GM23338 (cell line): ENCODE measurements at places on chromosomes 2 and 18. TPM values are rescaled to one million over a fixed set of nuclear protein-coding genes. Genes with fewer than 3 reads are reported as not detected.

The GALNT14 gene
- 7.7 and 10.4 TPM in 2 replicates for total RNA-seq

The LYPD6 gene
- 10.9 and 12.4 TPM in 2 replicates for total RNA-seq

DNA sequence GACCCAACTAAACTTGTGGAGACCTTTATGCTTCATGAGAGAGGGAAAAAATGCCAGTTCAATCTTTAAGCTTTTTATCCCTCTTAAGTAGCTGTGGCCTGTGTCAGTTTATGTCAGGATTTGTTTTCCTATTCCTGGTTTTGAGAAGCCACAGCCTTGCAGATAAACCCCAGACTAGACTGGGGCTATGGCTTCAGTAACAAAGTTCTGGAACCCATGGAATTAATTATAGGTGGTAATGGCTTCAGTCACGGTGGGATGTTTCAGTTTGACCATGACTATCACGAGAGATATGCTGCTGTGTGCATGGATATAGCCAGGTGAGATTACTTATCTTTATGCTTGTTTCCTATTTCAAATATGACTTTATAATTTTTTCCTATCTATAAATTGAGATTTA, 134.8 kb downstream of the RAPGEF4 start:
- no peak for DNase-seq

DNA sequence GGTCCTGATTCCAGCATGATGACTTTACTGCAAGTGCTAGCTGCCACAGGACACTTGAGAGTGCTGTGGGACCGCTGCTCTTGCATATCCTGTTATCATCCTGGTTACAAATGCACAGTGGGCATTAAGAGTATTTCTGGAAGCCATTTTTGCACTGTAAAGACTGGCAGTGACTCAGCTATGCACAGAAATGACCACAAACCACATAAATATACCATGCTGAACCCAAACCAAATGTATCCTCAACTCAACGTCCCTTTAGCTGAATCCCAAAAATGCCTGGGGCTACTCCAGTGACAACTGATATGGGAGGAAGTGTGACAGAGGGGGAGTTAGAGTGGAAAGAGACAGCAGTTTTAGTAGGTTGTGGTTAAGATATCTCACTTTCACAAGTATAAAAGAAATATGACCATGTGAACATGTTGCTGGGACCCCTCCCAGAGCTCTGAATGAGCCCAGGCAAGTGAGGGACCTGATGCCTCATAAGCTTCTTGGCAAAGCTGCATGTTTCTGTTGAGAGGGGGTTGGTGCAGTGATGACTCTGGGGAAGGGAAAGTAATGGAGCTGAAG, 37.3 kb downstream of the RHBDD1 start:
- DNase-seq = no peak

GRCh38 chr2:1129982-1130381, 179.3 kb downstream of the SNTG2 start:
- no peak for DNase-seq

GRCh38 chr2:186594001-186594722, 4.3 kb downstream of the ITGAV start:
- DNase-seq = no peak

DNA sequence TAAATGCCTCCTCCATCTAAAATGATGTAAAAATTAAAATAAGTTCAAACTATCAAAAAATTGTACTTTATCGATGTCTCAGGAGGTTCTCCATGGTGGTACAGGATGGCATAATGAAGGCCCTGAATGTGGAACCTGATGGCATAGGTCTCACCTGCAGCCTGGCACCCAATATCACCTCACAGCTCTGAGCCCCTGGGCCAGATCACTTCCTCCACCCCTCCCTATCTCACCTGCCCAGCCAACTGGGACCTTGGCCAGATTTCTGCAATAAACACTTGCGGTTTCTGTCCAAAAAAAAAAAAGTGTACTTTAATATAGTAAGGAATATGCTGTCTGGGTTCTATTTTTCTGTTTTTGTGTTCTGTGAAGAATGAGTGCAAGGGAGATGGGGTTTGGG, 6.7 kb upstream of the RBM45 start:
- no peak for DNase-seq

- peak; percentile 74 for DNase-seq
Observed at GRCh38 chr18:5895876-5896740, 786 bp upstream of the TMEM200C start.

- DNase-seq = no peak
Observed at GRCh38 chr18:2662990-2663389, 7.5 kb downstream of the SMCHD1 start.

GRCh38 chr2:37880551-37880950, 44.5 kb upstream of the RMDN2 start:
- DNase-seq = no peak

- DNase-seq = peak; percentile 32
Observed at GRCh38 chr2:112646102-112646719, 472 bp downstream of the SLC20A1 start.

- DNase-seq = peak; percentile 9
Observed at GRCh38 chr2:39991298-39991697, 212.2 kb upstream of the THUMPD2 start.

DNA sequence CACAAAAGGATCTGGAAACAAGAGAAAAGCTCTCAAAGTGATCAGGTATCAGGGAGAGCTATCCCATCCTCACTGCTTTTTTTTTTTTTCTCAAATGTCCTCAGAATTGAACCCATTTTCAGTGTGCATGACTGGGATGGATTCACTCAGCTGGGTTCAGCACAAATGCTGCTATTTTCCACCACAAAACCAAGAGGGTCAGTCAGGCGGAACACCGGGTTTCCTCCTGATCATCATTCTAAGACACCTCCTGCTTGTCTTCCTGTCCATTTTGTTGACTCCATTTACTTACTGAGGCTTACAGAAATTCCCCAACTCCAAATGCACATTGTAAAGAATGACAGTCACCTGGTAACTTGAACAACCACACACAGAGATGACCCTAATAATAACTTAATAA, 39.9 kb downstream of the CYRIA start:
- no peak for DNase-seq

- DNase-seq = no peak
Observed at GRCh38 chr2:227960317-227960716, 88.9 kb downstream of the DAW1 start.

DNA sequence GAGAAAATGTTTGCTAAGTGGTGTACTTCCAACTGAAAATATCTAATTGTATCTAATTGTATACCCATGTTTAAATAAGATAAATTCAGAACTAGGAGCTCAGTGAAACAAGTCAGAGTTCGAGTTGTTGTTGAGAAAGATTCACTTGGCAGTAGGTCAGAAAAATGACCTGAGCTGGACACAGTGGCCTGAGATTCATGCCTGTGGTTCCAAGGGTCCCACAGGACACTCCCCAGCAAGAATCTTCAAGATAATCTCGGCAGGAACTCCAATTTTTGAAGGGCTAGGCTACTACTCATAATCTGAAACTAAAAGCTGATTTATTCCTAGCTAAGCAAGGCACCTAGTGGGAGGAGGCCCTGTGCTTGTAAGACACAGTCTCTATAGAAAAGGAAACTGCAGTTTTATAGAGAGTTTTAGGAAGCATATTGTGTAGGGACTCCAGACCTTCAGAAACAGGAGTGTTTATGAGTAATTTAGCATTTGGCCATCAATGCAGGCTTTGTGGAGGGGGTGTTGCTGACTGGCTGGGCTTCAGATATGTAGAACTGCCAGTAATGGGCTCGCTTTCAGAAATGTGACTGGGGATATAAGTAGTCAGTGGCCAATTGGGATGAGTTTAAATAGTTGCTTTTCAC, 43.2 kb downstream of the SP140 start:
- no peak for DNase-seq
